Stimulated activated CD4-positive, alpha-beta T cell treated with anti-CD3 and anti-CD28 coated beads, Interleukin-1b, Interleukin-23, amount 100 ng/mL, for 24 hours (primary cell): ENCODE measurements at places on chromosomes 1 and 21.

GRCh38 chr1:77126307-77126706 is 92.9 kb downstream of the PIGK start:
- no peak for DNase-seq

GRCh38 chr1:54944610-54945392 is 35.6 kb upstream of the TMEM61 start:
- no peak for DNase-seq

DNA sequence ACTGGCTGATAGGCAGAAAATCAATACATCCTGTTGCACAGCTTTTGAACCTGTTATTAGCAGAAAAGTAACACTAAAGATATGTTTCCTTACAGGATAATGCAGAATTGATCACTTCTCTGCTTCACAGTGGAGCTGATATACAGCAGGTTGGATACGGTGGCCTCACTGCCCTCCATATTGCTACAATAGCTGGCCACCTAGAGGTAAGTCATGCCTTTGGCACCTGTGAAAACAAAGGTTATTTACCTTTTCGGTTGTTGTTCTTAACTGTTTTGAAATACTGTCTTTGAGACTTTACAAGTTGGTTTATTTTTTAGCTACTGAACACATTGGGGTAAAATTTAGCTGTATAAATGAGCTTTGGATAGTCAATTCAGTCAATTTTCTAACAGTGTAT is 36.3 kb downstream of the TNNI3K start:
- DNase-seq: no peak

- DNase-seq: no peak
These were observed 323.4 kb downstream of the LTN1 start for GRCh38 chr21:28669321-28669720.

GRCh38 chr1:197618061-197618460 is 157.2 kb downstream of the DENND1B start:
- no peak for DNase-seq

DNA sequence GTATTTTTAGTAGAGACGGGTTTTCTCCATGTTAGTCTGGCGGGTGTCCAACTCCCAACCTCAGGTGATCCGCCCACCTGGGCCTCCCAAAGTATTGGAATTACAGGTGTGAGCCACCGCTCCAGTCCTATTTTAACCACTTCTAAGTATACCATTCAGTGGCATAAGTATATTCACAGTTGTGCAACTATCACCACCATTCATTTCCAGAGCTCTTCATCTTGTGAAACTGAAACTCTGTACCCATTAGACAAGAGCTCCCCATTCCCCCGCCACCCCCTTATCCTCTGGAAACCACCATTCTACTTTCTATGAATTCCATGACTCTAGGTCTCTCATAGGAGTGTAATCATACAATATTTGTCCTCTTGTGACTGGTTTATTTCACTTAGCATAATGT is 40.2 kb upstream of the CAMTA1 start:
- DNase-seq: no peak

- no peak for DNase-seq
These were observed 1.5 kb upstream of the CLCNKA start for GRCh38 chr1:16020325-16020724.

DNA sequence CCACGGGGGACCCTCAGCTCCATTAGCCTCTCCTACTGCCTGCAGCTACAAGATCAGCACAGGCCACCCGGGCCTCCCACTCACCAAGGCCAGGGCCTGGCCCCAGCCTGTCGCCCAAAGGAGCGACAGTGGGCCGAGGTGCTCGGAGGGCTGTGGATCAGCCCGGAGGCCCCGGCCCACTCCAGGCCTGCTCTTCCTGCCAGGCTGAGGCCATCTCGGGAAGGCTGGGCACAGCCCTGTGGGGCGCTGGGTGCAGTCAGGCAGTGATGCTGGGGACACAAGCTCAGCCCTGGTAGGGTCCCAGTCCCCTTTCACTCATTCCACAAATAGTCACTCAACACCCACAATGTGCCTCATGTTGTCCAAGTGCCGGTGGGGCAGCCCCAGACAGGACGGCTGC is 58.8 kb downstream of the CASZ1 start:
- no peak for DNase-seq
